Myometrial cell (primary cell): ENCODE measurements at places on chromosomes 6 and 20. TPM values are rescaled to one million over a fixed set of nuclear protein-coding genes. Genes with fewer than 3 reads are reported as not detected.

The TOX2 gene
- 15.8 and 24.8 TPM in 2 replicates for total RNA-seq

The C2 gene
- 1.4 and 2.0 TPM in 2 replicates for total RNA-seq

The PRDM13 gene
- total RNA-seq, result not detected in 2 replicates

The SUMO4 gene
- total RNA-seq, result not detected in 2 replicates

The SLC22A23 gene
- total RNA-seq, result not detected in 2 replicates

The ADGB gene
- not detected in 2 replicates for total RNA-seq

The KHDC1L gene
- not detected in 2 replicates for total RNA-seq

The OLIG3 gene
- not detected in 2 replicates for total RNA-seq

The CLPSL1 gene
- not detected in 2 replicates for total RNA-seq

The TRIM10 gene
- not detected in 2 replicates for total RNA-seq

The NHSL1 gene
- 0.29 and 0.89 TPM in 2 replicates for total RNA-seq
